ENCODE measurements at places on chromosomes 11 and 22.

DNA sequence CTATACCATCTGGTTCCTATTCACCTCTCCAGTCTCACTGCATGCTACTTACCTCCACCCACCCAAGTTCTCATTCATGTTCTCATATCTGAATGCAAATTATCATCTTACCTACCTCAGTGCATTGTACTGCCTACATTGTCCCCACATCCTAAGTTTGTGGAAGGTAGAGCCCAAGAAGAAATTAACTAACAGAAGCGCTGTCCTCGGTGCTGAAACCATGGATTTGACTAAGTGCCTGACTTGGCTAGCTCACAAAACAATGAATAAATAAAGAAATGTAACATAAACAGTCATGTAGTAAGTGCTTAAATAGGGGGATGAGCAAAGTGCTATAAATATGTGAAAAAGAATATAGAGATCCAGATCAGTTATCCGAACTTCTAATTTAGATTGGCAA lies 63.2 kb downstream of the GRIA4 start:
- no peak for DNase-seq

DNA sequence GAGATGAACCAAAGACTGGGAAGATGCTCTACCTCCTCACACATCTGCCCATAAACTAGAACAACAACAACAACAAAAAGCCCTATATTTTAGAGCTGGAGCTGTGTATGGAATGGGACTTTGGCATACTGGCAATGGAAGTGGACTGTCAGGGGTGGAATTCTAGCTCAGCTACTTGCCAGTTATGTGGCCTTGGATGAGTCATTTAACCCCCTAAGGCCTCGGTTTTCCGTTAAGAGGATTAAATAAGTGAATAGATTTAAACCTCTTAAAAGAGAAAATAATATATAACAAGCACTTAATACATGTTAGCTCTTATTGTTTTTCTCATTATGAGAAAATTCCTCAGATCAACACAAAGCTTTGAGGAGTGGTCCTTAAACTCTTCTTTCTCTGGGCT lies 195.0 kb downstream of the KIF18A start:
- DNase-seq, result no peak

DNA sequence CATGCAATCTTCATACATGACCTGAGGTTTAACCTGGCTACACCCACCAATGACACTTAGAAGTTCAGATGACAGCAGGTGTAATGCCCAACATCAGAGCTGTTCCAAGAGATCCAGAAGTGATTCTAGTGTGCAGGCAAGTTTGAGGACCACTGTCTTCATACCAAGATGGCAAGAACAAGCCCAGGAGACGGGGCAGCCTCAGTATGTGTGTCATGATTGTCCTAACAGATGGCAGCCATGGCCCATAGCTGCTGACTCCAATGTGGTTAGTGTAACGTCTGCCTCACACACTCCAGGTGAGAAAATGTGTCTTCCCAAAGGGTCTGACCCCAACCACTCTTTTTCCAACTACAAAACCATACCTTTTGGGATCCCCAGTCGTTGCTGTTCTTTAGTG lies 97.3 kb downstream of the ETS1 start:
- DNase-seq, result no peak

GRCh38 chr11:107821199-107821927 lies 37.2 kb downstream of the SLC35F2 start:
- no peak for DNase-seq

DNA sequence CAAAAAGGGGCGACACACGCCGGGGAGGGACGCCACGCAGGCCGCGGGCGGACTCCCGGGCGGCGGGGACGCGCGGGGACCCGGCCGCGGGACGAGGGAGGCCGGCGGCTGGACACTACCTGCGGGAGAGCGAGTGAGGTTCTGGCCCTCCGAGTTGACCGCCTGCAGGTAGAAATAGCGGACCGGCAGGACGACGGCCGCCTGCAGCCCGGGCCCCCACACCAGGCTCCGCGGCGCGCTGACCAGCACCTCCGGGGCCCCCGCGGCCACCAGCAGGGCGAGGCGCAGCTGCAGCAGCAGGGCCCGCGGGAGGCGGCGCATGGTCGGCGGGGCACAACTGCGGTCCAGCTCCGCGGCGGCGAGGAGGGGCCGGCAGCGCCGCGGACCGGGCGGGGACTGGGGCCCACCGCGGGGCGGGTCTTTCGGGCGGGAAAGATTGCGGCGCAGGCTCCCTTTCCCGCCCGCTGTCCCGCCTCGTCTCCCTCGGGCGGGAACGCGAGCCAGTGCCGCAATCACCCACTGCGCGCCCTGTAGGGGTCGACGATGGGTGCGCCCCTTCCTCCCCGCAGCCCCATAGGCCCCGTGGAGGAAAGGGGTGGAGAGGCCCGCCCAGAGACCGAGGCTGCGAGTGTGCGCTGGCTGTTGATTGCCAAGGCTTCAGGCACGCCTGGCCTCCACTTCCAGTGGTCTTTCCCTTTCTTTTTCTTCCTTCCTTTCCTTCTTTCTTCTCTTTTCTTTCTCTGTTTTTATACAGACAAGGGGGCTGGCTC lies at the start of gene POGLUT3:
Gene POGLUT3 (minus strand): TSS at position 339 of the 770 bp plus-strand sequence. CDS start 18 bp downstream, at position 321.
- no peak for DNase-seq

DNA sequence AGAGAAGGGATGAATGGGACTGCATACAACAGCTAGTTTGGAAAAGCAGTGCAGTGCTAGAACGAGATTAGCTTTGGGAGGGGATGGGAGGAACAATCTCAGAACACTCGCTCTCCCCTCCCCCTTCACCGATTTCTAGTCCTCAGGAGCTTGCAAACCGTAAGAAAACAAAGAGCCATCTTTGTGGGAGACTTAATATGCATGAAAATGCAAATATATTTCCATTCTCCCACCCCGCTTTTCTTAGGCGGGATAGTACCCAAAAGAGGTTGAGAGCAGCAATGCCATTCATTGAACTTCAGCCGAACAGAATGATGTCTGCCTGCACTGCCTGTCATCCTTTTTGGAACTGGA lies 1.1 kb downstream of the SPINDOC start:
- no peak for DNase-seq

- no peak for DNase-seq
These were observed 182.5 kb downstream of the CSNK2A3 start for GRCh38 chr11:11170352-11171084.

DNA sequence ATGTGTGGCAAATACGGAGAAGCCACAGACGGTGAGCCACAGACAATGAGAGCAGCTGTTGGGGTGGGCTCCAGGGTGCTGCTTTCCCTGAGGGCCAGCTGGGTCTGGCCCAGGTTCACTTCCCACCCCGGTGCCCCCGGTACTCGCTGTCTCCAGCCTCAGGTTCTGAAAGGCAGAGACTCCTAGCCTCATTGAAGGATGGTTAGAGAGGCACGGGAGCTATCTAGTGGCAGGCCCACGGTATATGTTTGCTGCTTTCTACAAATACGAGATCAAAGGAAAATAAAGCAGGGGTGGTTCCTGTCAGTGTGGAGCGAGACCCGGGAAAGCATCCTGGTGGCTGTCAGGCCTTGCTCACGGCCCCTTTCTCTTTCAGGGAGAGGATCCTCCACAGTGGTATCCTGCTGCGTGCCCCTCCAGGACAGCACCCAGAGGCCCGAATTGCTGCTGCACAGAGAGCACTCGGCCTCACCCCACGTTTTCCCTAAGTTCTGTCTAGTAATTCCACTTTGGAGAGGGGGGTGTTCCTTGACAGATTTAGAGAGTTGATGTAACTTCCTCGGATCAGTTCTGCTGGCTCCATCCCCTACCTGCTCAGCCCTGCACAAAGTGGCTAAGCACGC lies 3.0 kb downstream of the TMEM80 start:
- no peak for DNase-seq

GRCh38 chr11:134509381-134510232 lies 97.6 kb upstream of the B3GAT1 start:
- no peak for DNase-seq

- DNase-seq, result peak; percentile 3
These were observed 22.1 kb upstream of the RRAS2 start for GRCh38 chr11:14380947-14381561.

- DNase-seq, result no peak
These were observed 627 bp downstream of the GTF2H1 start for GRCh38 chr11:18322818-18323570.

DNA sequence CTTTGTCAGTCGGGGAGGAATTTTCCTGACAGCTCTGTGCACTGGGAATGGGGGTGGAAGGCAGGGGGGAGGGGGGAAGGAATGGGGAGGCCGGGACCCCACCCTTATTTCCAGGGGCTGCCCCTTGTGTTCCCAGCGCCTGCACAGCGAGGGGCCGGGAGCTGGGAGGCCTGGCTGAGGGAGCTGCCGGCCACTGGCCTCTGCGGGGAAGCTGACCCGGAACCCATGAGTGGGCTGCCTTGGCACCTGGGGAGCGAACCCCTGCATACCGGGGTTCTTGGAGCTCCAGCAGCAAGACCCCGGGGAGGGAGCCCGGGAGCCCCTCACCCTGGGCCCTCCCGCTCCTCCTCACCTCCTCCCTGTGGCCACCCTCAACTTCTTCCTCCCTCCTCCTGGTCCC lies 3.5 kb downstream of the H19 start:
- DNase-seq, result no peak

GRCh38 chr22:49007013-49007653 lies 820.5 kb downstream of the BRD1 start:
- no peak for DNase-seq

DNA sequence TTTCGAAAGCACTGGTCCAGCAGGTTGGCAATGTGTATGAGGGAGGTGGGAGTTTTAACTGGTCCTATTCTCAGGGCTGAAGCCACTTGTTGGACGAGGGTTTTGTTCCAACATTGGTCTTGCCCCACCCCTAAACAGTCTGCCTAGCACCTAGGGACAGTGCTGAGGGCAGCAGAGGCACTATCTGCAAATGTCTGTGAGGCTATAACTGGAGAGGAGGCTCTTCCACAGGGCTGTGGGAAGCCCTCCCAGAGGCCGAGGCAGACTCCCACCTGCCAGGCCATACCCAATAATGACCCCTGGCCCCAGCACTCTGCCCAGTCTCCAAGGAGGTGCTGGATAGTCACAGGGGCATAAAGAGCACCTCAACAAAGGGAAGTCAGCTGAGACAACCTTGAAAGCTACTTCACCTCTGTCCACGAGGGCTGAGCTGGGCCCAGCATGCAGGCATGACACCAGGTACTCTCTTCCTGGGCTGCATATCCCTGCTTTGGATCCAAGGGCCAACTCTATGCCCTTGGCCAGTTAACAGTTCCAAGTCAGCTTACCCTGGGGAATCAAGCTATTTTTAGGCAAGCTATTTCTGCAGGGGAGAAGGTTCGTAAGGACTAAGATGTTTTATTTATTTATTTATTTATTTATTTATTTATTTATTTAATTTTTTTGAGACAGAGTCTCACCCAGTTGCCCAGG lies 40.2 kb upstream of the SLC25A1 start:
- DNase-seq, result no peak

- DNase-seq, result no peak
These were observed 661.9 kb downstream of the ETS1 start for GRCh38 chr11:127925475-127925874.

GRCh38 chr11:77173494-77173893 lies 45.4 kb downstream of the MYO7A start:
- DNase-seq, result no peak

DNA sequence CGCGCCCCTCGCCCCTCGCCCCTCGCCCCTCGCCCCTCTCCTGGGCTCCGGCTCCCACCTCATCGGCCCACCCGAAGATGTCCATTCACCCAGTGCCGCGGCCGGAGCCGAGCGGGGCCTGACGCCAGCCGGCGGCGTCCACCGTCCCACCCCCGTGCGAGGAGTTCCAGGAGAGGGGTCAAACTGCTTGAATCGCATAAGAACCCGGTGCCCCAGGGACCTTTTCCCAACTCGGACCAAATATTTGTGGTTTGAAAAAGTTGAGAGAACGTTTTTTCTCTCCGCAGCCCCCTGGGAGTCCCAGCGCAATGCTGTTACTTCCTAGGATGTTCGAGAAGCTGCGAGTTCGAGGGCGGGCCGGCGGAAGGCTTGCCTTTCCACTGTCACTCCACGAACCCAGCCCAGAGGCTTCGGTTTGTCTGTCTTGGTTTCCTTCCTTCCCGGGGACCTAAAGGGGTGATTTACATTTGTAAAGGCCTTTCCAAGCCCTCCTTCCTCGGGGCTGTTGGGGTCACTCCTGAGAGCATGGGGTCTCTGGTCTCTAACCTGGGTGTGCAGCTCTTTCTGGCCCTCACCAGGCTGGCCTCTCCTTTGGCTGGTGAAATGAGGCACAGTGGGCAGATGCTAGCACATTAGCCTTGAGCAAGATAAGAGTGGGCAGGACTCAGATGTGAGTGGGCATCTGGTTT lies 38.0 kb downstream of the ETS1 start:
- no peak for DNase-seq

- DNase-seq, result no peak
These were observed 9.4 kb upstream of the SF1 start for GRCh38 chr11:64787526-64788320.

DNA sequence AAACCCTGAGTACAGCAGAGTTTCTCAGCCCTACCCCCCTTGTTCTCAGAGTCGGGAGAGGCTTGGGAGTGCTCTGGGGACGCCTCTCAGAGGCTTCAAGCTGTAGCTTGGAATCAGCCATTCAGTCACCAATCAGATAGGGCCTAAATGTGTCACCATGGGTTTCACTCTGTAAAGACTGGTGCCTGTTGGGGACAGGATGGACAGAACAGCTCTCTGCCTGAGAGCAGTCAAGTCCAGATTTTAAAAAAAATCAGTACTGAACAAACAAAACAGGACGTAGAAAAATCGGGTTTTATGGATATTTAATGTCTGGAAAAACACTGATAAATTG lies 1.3 kb downstream of the FADD start:
- no peak for DNase-seq

DNA sequence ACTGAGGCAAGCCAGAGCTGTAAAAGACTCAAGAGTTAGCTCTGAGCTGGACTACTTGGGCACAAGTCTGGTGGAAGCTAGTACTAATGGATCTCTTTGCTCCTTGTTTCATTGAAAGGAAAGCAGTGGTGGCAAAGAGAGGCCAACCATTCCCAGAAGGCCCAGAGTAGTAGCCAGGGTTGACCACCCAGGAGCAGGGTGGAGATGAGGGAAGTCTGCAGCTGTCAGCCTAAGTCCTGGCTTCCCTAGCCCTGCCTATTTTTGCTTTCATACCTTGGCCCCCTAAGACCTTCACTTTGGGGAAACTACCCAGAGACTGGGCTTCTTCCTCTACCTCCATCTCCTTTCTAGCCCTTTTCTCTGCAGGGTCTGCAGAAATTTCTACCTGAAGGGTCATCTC lies 155.0 kb upstream of the NCAM1 start:
- no peak for DNase-seq

DNA sequence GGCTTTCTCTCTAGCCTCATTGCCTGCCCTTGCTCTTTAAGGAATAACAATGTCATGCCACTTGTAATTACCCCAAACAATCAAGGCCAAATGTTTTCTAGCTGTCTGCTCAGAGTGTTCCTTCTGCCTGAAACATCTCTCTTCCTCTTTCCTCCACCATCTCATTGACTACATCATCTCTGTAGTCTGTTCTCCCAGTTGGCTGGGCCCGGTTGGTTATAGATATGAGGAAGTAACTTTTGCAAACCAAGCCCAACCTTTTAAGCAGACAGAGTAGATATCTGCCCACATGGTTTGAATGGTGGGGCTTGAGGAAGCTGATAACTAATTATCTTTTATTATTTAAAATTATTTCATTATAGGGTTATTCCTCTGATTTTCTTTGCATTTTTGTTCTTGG lies 104.5 kb downstream of the NTM start:
- no peak for DNase-seq
